ENCODE measurements at places on chromosomes 6 and 20.

DNA sequence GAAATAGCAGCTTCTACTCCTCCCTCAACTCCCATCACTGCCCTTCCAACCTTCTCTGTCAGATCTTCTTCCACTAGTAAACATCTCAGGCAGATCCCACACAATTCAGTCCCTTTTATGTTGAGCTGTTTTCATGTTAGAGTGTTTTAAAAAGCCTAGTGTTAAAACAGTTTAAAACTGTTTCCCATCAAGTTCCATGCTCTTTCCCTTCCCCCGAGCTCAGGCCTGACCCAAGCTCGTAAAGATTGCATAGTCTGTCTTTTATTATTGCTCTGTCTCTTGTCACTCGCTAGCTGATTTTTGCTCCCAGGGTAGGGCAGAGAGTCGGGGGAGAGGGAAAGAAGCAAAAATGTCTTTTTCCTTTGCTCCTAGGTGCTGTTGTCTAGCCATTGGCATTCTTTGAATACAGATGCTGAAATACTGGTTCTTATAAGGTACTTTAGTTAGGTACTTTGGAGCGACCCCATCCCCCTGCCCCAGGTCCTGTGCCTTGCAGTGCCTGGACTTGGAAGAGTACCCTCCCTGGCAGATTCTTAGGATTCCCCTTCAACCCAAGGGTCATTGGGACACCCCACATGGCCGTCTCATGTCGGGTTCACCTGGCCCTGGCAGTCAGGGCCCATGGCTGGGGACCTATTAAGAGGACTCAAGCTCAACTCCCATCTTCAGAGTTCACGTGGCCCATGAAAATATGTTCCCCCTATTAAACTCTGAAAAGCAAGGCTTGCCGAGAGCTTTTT, 101.2 kb upstream of the ARMC2 start:
- no peak for DNase-seq

DNA sequence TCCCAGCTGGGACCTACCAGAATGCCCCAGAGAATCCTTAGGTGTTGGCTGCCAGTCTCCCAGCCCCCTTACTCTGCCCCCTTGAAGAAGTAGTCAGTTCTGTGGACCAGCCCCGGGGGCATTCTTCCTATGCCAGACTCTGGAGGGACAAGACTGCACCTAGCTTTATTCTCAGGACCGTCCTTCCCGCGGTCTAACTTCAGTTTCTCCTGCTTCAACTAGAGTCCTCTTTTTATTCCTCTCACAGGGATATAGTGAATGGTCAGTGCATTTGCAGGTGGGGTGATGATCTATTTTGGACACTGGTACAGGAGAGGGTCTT, 35.9 kb upstream of the MDFI start:
- no peak for DNase-seq

- DNase-seq, result no peak
Observed at GRCh38 chr6:81138236-81138635, 614.2 kb downstream of the TENT5A start.

DNA sequence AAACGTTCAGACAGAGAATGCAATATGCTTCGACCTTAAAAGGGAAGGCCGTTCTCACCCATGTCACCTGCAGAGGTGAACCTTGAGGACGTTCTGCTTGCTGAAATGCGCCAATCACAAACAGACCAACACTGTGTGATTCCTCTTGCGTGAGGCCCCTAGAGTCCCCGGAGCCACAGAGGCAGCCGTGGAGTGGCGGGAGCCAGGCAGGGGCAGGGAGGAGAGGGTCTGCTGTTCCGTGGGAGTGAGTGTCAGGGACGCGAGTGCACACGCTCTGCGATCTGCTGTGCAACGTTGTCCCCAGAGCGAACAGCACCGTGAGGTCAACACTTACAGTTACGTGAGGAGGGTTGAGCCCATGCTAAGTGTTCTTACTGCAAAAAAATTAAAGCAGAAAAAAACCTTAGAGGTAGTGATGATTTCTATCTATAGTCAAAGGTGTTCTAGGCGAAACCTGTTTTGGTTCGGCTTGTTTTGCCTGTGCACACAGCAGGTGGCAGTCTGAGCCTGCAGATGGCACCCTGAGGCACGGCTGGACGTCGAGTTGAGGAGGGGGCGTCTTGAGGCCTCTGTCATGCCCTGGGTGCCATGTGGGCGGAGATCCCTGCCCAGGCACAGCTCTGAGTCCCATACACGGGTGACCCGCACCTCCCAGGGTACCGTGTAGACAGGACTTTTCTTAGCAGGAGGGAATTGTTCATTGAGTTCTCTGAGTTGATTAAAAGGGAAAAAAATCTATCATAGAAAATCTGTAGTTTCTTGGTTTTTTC, 71.7 kb upstream of the FRMD1 start:
- no peak for DNase-seq

GRCh38 chr6:11429577-11429976, 108.0 kb upstream of the TMEM170B start:
- DNase-seq, result no peak

GRCh38 chr6:140183881-140184280, 809.4 kb upstream of the CITED2 start:
- no peak for DNase-seq

DNA sequence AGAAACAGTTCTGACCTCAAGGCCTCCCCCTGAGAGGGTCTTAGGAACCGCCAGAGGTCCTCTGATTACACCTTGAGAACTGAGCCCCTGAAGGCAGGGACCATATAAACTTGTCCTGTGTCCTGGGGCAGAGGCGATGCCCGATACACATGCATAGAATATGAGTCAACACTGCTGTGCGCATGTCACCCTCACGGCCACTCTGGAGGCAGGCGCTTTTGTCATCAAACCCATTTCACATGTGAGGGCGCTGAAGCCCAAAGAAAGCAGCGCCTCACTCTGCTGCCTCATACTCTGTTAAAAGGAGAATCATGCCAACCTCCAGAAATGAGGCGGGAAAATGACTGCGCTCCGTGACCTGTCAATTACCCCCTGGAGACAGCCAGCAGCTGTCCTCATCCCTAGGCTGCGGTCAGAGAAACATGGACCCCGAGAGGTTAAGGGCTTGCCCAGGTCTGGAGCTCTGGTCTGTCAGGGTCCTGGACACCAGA, 158.3 kb downstream of the GRM4 start:
- no peak for DNase-seq

DNA sequence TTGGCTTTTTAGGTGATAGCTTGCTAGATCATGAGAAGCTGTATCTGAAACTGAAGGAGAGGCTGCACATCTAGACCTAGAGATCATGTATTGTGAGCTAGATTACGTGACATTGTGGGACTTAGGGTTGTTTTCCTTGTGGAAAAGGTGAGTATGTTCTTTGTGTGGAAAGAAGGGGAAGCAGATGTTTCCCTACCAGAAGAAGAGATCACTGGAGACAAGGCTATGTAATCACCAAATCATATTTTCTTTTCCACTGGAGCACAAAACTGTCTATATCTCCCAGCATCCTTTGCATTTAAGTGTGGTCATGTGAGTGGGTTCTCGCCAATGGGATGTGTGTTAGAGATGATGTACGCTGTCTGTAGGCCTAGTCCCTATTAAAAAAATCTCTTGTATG, 7.0 kb upstream of the EPB41L2 start:
- DNase-seq, result no peak

GRCh38 chr6:107098436-107099307, 16.6 kb downstream of the BEND3 start:
- DNase-seq, result no peak

DNA sequence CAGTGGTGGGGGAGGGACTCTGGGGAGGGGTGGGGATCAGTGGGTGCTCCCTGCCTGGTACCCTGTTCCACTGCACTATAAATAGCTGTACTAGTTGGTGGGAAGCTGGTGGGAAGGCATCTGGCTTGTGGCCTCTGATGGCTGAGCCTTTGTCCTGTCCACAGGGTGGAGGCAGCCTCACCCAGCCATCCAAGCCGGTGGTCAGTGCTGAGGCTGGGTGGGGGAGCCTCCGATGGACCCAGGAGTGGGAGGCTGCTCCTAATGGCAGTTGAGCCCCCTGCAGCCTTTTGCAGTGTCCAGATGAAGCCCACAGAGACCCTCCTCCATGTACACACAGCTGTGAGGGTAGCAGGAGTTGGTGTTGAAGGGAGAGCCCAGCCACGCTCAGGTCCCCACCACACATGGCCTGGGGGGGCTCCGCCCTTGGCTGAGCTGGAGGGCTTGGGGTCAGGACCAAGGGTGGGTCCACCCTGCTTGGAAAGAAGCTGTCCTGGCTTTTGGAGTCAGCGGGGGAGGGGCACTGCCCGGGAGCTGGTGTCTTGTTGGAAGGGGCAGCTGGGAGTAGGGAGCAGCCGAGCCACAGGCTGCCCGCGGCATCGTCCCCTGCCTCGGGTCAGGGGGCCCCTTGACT, 2.5 kb downstream of the PPDPF start:
- no peak for DNase-seq
